Caco-2 (cell line): ENCODE measurements at places on chromosomes 2 and 18.
A peak's percentile ranks its signal among the peaks of the same experiment; 100 is the strongest.

- no peak for DNase-seq
Observed at GRCh38 chr2:145043399-145043834, 523.5 kb upstream of the ZEB2 start.

DNA sequence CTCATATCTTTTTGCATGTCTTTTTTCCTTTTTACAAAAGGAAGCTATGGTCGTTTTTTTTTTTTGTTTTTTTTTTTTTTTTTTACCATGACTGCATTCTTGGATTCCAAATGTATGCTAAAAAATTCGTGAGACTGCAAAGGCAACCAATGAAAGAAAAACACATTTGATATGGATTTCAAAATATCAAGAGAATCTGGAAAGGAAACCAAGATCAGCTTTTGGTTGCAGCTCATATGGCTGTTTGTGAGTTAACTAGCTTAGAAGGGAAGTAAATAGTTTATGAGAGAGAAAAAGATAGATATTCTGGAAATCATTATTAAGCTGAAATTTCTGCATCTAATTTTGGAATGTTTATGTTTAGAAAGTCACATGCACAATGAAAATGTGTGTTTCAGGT, 110.3 kb downstream of the PRPF40A start:
- DNase-seq, result no peak

GRCh38 chr2:196172951-196173350, 1.6 kb upstream of the STK17B start:
- no peak for DNase-seq

- no peak for DNase-seq
Observed at GRCh38 chr2:134717286-134718022, 1.3 kb downstream of the TMEM163 start.

DNA sequence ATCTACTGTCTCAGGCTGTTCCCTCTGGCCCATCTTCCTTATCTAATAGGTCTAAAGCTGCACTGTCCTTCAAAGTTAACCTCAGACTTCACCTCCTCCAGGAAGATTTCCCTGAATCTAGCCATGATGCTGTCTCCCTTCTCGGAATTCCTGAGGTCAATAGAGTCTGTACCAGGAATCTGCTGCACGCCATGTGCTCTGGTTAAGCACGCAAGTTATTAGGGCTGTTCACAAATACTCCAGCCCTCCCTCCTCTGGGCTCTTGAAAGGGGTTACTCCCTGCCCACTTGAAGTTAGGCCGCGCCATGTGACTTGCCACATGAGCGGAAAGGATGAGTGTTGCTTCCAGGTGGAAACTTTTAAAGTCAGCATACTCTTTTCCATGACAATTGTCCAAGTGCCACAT, 43.6 kb downstream of the MCFD2 start:
- no peak for DNase-seq

DNA sequence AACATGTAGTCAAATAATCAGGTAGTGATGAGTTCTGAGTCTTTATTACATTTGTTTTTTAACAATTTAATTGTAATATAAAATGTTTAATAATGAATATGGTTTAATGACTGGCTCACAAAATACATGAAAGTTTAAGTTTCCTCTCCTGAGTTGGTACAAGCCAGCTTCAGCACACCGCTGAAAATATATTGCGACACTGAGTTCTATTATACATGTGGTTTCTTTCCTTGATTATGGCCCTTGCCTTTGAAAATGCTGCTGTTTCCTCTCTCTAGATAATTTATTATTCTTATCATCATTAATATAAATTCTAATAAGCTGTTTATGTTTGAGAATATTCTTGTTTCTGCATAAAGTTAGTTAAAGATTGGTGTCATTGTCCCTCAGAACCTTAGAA, 249.3 kb downstream of the PARD3B start:
- DNase-seq, result no peak

- no peak for DNase-seq
Observed at GRCh38 chr2:141942006-141942789, 188.6 kb downstream of the LRP1B start.

GRCh38 chr2:65128297-65129190, 1.4 kb downstream of the RAB1A start:
- DNase-seq, result no peak

DNA sequence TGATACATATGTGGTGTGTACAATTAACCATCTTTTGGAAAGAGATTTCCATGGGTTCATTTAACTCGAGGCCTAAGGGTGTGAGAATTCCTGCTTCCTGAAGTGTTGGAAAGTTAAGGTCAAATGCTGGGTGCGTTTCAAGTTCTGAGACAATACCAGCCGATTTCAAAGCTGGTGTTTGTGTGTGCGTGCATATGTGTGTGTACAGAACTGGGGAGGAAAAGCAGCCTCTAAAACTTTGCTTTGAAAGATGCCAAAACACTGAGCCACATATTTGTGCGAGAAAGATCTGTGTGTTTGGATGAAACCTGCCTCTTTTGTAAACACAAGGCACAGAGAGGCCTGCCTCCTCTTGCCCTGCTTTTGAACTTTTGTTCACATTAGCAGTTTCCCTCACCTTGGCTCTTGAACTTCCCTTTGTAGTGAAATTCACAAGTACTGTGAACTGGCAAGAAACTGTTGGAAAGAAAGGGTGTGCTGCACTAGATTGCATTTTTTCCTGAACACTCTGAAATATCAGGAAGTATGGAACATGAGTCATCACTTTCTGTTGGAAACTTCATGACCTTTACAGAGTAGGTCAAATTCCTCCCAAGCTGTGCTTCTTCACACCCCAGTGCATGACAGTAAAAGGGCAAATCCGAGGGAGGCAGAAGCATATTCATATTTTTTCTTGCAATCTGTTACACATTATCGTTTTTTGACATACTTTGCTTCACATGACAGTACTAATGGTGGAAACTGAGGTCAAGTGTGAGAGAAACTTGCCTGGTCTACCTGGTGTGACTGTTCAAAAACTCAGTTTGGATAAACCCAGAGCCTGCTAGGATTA, 20.0 kb upstream of the CAVIN2 start:
- DNase-seq, result peak; percentile 48

DNA sequence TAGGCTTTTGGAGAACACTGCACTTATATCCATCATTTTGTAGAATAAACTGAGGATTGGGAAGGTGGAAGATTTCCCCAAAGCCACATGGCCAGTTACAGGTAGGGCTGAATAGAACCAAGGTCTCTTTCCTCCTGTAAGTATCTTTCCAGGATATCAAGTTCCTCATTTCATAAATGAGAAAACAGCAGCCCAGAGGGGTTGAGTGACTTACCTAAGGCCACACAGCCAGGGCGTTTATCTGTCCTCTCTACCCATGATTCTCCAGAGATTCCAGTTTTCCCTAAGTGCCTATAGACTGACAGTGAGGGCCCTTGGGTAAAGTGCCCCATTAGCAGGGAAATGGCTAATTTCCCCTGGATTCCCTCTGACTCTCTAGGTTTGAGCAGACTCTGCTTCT, 132.3 kb upstream of the SKOR2 start:
- no peak for DNase-seq

GRCh38 chr18:2325308-2325849, 245.9 kb downstream of the METTL4 start:
- DNase-seq, result peak; percentile 59

- DNase-seq, result no peak
Observed at GRCh38 chr2:5264361-5264760, 427.8 kb upstream of the SOX11 start.

DNA sequence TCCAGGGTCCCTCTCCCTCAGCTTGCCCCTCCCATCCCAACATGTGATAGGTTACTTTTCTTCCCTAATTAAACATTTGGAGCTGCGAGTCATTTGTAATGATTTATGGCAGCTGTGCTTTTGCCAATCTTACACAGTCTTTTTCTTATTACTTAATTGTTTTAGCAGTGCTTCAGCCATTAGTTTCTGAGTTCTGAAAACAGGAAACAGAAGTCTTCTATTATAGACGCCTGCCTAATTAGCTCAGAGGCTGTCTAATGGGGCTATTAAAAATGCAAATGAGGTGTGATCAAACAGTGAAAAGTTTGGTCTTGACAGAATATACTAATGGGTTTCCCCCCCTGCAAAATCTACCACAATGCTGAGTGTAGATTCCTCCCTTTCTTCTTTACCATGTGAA, 388.3 kb upstream of the CELF4 start:
- no peak for DNase-seq

- peak; percentile 76 for DNase-seq
Observed at GRCh38 chr2:150485871-150486538, 1.5 kb downstream of the RND3 start.

DNA sequence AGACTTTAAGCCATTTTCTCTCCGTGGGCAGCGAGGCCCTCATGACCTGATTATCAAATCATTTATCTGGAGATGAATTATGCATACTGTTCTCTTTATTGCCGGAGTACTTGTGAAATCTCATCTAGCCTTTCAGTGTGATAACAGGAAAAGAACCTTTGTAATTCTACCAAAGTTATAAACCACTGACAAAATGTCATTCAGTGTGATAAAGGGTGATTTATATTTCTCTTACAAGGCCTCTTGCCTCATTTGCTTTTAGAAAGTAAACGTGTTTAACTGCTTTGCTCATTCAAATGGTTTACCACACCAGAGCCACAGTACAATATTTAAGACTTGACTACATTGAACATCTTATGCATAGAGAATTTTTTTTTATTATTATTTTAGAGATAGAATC, 13.8 kb downstream of the MTCL1 start:
- DNase-seq, result no peak

- no peak for DNase-seq
Observed at GRCh38 chr2:155770516-155770915, 562.0 kb downstream of the NR4A2 start.

- DNase-seq, result no peak
Observed at GRCh38 chr2:159228081-159228581, 58.4 kb downstream of the WDSUB1 start.

- peak; percentile 89 for DNase-seq
Observed at GRCh38 chr2:55843096-55843993, 80.2 kb downstream of the EFEMP1 start.

- no peak for DNase-seq
Observed at GRCh38 chr18:58051765-58052460, 7.9 kb downstream of the NEDD4L start.

GRCh38 chr2:37080266-37080665, 3.9 kb downstream of the HEATR5B start:
- DNase-seq, result no peak

- DNase-seq, result no peak
Observed at GRCh38 chr2:100832885-100833284, 12.9 kb downstream of the NPAS2 start.

- no peak for DNase-seq
Observed at GRCh38 chr2:100571668-100572067, 8.9 kb downstream of the PDCL3 start.
